ENCODE measurements at places on chromosomes 11 and 22.
A peak's percentile ranks its signal among the peaks of the same experiment; 100 is the strongest.

GRCh38 chr22:20488946-20489345 lies 6.6 kb downstream of the KLHL22 start:
- DNase-seq = no peak

- no peak for DNase-seq
Observed at GRCh38 chr11:14766585-14766984, 123.0 kb downstream of the PDE3B start.

DNA sequence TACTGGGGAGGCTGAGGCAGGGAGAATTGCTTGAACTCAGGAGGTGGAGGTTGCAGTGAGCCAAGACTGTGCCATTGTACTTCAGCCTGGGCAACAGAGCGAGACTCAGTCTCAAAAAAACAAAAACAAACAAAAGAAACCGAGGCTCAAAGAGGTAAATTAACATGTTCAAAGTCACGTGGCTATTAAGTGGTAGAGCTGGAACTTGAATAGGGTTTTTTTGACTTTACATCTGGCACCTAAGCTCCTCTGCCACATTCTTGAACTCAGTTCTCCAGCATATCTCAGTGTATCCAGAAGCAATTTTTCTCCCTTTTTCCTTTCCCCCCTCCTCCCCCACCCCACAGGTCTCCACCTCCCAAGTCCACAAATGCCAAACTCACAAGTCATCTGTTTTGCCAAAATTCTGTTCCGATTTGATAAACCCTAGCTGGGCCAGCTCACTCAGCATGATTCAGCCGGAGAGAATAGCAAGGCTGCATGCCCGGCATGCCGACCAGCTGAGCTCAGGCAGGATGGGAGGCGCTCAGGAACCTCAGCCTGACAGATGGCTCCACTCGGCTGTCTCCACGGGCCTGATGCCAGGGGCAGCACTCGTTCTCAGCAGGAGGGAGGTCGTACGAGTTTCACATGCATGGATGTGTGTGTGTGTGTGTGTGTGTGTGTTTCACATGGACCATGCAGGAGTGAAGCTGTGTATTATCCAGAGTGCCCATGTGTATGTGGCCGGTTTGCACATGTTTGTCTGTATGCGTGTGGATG lies 63.2 kb upstream of the RRAS2 start:
- peak; percentile 98 for DNase-seq

GRCh38 chr22:31095637-31096249 lies 11.6 kb downstream of the SELENOM start:
- no peak for DNase-seq

DNA sequence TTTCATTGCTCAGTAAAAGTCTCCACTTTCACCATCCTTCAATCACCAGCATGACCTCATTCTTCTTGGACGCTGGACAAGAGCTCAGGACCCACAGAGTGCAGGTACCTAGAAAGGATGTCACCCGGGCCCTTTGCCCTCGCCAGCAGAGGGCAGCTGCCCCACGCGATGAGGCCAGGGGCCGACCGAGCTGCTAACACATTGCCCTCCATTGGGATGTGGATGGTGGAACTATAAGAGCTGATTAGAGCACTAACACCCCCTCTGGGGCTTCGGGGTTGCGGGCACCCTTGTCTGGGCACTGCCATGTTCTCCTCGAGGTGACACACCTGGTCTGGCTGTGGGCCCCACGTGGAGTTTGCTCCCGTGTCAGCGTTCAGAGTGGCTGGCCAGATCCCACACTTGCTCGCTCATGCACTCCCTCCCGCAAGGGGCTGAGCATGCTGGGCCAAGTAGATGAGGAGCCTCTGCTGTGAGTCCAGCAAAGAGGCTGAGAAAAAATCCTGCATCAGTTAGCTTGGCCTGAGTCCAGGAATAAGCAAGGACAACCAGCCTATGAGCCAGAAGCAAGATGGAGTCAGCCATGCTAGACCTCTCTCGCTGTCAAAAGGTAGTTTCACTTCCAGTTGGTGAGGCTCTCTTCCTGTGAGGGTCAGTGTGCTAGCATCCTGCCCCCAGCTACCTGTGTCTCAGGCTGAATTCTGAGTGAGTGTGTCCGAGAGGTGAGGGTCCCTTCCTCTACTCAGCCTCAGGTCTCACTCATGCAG lies 9.8 kb downstream of the KRTAP5-6 start:
- DNase-seq = no peak

DNA sequence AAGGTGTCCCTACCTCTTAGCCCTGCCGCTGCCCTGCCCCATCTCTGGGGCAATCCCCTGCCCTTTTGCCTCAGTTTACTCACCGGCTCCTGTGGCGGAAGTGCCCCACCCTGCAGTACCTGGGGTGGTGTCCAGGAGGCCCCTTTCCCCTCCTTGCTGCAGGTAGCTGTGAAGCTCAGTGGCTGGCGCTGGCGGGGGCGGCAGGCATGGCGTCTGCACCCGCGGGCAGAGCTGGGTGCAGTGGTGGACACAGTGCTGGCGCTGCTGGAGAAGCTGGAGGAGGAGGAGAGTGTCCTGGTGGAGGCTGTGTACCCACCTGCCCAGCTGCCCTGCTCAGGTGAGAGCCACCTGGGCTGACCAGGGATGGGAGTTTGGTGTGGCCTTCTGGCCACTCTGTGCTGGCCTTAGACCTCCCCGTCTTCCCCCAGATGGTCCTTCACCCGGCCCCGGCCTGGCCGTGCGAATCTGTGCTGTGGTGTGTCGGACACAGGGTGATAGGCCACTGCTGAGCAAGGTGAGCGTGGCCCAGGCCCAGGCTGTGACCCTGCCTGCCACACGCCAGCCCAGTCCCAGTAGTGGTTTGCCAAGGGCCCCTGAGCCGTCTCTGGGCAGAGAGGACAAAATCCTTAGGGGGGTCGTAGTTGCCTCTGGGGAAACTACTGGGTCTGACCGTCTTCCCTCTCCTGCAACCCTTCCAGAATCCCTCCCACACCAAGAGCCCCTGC lies 4.0 kb downstream of the CARNS1 start:
- DNase-seq = no peak

GRCh38 chr11:123546515-123546914 lies 107.9 kb downstream of the SCN3B start:
- peak; percentile 59 for DNase-seq

DNA sequence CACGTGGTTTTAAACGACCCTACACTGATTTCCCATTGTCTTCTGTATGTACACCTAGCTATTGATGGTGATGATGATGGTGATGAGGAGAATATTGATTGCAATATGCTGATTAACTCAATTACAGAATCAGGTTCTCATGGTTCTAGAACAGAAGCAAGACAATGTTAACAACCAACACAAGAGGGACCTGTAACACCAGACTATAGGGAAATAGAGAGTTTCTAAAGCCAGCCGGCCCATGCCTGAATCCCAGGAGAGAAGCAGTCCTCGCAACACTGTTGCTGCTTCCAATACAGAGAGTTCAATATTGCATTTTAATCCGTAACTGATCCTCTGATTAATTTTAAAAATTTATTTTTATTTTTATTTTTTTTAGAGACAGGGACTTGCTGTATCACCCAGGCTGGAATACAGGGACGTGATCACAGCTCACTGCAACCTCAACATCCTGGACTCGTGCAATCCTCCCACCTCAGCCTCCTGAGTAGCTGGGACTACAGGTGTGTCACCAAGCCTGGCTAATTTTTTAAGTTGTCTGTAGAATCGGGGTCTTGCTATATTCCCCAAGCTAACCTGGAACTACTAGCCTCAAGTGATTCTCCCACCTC lies 22.2 kb upstream of the UBASH3B start:
- DNase-seq = peak; percentile 12

DNA sequence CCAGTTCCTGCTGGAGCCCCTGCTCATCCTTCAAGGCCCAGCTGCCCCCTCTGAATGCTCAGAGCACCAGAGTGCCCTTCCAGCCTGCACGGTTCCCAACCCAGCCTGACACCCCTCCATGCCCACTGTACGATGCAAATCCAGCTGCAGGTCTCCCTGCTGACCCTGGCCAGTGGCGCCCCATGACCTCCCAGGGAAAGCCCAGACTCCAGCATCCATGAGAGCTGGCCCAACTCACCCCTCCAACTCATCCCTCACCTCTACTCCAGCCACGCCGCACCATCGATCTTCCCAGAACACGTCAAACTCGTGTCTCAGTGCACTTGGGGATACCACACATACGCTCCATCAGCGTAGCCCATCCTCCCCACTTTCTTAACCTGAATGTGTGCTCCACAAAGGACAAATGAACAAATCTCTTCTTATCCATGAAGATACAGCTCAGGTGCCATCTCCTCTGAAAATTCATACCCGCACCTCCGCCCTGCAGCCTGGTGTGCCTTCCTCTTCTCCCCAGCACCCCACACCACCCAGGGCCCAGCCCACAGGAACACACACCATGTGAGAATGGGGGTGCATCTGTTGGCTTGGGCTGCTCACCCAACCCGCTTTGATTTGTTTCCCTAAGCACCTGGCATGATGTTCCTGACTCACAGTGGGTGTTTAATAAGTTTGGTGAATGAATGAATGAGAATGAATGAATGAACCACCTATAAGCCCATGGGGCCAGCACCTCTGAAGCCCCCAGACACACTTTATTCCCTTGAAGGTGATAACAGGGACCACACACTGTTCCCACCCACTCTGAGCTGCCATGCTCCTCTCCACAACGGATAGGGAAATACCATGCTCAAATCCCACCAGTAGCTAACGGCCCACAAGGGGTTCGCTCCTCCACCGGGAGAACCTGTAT lies 6.2 kb downstream of the PLA2G6 start:
- DNase-seq = no peak

- DNase-seq = no peak
Observed at GRCh38 chr11:6225024-6225423, 9.4 kb downstream of the FHIP1B start.

DNA sequence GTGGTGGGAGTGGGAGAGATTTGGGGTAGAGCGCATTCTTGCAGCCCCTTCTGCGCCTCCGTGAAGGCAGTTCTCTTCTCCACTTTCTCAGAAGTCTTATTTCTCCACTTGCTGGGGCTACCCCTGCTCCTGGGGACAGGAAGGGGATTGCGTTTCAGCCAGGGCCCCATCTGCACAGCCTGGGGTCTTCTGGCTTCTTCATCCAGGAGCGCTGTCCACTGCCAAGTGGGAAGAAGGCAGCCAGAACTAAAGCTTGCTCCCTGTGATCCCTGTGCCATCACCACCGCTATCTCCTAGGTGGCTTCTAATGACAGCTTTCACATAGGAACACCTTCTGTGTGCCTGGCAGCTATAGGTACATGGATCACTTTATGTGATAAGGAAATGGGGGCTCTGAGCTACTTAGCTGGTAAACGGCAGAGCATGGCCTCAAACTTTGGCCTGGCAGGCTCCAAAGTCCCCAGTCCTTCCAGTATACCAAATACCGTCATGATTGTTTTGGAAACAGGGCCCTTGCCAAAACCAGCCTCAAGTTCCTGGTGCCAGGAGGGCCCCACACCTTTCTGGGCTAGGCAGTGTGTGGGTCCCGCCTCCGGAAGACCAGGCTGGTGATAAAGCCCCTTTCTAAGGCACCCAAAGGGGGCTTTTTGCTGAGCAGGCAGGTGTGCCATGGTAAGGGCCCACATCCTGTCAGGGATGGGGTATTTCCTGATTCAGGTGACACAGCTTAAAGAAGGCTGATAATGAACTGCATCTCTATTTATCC lies 60.4 kb upstream of the PAX6 start:
- no peak for DNase-seq

- peak; percentile 55 for DNase-seq
Observed at GRCh38 chr11:66335531-66336233, 552 bp downstream of the RIN1 start.

DNA sequence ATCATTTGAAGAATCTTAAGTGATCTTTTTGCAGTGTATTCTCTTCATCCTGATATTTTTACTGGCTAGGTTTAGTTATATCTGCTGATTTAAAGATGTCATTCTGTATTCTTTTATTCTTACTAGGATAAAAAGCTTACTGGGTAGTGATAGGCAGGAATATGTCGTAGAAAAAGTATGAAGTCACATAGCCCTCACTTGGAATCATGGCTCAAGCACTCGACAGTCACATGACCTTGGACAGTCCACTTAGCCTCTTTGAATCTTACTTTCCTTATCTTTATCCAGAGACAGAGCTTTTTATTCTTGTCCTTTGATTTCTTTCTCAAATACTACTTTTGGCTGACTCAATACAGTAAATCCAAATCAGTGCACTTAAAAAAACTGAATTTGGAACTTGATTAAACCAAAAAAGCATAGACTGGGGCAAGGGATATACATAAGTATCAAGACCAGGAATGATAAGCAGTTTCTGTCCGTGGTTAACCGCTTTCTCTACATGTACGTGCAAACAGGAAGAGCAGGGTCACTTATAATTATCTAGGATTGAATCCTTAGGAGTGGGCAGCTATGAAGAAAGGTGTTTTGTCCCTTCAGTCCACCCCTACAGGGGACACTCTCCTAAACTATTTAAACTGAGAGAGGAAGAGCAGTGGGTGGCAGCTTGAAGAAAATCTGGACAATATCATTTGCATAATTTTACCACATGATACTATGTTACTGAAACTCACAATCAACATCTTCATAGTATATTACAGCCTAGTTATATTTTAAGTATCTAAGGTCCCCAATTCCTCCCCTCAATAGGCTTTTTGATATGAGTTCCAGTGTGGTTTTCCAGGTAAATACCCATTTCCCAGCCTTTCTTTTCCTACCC lies 8.0 kb downstream of the MMP7 start:
- no peak for DNase-seq

DNA sequence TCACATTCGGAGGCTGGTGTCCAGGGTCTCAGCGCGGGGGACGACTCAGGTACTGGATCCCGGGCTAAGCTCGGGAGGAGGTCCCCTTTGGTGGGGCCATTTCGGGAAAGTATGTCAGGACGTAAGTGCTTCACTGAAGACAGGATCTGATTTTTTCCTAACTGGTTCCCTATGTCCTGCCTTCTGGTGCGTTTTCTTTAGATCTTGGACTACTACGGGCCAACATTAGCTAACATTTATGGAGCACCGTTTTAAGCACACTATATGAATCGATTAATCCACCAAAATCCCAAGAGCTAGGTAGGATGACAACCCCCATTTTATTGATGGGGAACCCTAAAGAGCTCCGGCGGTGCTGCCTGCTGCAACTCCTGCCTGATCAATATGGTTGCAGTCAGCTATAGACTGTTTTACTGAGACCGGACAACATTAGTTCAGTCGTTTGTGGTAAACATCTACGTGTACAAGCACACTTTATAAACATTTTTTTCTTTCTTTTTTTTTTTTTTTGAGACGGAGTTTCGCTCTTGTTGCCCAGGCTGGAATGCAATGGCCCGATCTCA lies 17.0 kb upstream of the WDR74 start:
- no peak for DNase-seq

DNA sequence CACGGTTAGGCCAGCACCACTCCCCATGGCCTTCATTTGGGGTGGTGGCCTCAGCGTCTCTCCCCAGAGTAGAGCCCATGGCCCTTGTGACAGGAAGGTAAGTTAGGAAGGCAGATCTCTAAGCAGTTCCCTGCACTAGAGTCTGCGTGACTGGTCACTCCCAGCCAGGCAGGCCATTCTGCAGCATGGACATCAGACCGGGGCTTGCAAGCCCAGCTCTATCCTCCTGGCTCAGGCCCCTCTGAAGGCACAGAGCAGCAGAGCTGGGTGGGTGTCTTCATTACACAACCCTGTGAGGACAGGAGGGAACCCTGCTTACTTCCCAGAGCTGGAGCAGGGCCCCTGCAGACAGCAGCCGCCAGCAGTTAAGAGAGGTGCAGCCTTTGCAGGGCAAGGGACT lies 77.3 kb downstream of the PIWIL3 start:
- no peak for DNase-seq

Measured in amniotic stem cell (primary cell).